ENCODE measurements at places on chromosomes 5 and 9. TPM values are rescaled to one million over a fixed set of nuclear protein-coding genes. Genes with fewer than 3 reads are reported as not detected.

Gene NTRK2
- 0.11 TPM for total RNA-seq

Gene ENTREP1
- 0.20 TPM for total RNA-seq

- DNase-seq: no peak
These were observed 233.3 kb downstream of the ZNF608 start for GRCh38 chr5:124512952-124513632.

Gene SPRY4
- total RNA-seq: not detected

DNA sequence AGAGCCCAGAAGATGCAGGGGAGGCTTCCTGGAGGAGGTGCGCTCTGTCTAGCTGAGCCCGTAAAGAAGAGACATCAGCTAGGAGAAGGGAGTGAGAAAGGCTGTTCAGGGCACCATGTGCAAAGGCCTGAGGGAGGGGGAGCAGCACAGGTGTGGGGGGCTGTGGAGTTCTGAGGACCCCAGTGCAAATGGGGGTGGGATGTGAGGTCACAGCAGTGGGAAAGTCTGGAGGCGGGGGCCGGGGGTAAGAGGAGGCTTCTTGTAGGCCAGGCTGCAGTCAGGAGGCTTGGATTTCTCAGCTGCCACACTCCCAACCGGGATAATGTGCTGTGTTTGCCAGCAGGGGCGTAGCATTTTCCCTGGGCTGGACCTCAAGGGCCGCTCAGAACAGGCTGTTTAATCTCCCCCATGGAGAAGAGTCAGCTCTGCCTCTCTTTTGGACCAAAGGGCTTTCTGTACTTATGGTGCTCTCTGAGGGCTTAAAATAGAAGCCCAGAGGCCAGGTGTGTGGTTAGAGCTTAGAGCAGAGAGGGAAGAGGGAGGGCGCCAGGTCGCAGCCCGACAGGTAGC lies 5.7 kb downstream of the NEURL1B start:
- no peak for DNase-seq

DNA sequence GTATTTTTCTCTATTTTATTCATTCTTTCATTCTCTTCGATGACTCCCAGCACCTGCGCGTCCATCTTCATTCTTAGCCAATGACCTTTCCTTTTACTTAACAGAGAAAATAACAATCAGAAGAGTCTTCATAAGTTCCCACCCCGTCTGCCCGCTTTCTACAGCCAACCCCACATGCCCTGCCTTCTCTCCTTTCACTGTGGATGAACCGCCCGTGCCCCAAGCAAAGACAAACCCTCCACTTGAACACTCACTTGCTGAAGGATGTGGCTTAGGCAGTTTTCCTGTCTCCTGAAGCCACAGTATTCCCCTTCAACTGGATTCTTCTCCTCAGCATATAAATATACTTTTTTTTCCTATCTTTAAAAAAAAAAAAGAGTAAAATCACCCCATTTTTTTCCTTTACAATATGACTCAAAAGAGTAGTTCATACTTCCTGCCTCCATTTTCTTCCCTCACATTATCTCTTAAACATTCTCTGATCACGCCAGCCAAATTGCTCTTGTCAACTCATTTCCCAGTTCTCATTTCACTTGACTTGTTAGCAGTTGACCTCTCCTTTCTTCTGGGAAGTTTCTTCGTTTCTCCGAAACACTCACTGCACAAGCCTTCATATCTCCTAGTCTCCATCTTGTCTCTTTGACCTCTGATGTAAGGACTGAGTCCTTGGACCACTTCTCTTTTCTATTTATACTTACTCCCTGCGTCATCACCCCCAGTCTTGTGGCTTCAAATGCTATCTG lies 11.1 kb downstream of the NIPSNAP3B start:
- no peak for DNase-seq

DNA sequence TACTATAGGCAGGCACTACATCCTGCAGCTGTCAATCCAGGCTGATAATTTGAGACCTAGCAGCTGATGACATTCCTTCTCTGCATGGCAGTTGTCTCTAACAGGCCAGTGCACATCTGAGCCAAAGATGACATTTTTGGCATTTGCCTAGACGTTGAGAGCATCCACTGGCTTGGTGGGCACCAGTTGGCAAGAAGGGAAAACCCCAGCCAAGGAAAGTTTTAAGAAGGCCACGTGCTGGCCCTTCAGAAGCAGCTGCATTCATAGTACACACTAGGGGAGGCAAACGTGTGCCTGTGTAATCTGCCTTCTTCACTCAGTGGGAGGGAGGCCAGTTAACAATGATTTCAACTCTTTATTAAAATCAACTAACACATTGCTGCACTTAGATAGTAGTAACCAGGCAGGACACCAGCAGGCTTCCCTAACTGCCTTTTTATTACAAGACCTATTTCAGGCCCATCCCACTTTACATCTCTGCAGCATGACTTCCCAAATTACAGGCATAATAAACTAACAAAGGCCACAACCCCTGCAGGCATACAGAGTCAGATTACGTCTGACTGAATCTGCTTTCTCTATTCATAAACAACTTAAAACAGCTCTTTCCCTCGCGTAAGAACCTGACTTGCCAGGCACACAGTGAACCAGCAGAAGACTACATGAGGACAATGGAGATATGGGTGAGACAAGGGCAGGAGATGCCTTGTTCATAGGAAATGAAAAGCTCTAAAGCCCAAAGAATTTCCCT lies 576.3 kb downstream of the PDE4D start:
- no peak for DNase-seq

DNA sequence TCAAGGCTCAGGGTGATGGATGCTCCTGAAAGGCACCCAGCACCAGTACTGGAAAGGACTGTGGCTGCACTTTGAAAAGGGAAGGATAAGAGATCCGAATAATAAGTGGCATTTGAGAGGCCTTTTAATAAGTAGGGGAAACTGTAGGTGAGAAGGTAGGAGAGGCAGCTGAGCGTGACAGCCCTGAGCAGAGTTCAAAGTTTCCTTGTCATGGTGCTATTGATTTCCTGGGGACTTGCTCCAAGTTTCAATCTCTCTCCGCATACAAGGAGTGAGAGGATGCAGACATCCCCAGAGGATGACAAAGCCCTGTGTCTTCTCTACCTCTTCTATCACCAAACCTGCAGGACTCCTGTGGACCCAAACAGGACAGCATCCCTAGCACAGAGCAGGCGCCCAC lies 354.5 kb downstream of the SPOCK1 start:
- no peak for DNase-seq

DNA sequence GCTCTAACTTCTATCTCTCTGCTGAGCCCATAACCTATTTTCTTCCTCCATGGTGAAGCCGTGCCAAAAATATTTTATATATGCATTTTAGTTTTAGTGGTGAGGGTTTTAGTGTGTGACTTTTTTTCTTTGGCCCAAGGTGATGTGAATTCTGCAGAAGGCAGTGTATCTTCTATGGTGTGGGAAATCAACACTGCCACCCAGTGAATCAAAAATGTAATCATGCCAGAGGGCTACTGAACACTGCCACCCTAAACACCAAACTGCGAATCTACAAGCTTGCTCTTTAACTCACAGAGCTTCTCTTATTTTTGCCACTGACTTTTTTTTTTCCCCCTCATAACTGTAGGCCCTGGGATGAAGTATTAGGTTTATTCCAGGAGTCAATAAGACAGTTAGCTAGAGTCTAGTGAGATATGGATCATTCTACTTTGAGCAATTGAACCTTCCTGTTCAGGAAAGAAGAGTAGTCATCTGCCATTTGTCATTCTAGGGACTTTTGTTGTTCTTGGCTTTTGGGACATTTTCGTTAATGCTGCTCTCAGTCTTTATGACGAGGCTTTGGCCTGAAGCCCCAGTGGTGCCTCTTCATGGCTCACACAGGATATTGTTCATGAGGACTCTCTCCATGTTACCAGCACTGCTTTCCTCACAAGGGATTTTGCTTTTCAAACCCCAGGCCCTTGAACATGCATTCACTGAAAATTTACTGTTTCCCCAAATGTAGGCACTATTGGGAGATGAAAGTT lies 53.1 kb downstream of the C7 start:
- DNase-seq: no peak

DNA sequence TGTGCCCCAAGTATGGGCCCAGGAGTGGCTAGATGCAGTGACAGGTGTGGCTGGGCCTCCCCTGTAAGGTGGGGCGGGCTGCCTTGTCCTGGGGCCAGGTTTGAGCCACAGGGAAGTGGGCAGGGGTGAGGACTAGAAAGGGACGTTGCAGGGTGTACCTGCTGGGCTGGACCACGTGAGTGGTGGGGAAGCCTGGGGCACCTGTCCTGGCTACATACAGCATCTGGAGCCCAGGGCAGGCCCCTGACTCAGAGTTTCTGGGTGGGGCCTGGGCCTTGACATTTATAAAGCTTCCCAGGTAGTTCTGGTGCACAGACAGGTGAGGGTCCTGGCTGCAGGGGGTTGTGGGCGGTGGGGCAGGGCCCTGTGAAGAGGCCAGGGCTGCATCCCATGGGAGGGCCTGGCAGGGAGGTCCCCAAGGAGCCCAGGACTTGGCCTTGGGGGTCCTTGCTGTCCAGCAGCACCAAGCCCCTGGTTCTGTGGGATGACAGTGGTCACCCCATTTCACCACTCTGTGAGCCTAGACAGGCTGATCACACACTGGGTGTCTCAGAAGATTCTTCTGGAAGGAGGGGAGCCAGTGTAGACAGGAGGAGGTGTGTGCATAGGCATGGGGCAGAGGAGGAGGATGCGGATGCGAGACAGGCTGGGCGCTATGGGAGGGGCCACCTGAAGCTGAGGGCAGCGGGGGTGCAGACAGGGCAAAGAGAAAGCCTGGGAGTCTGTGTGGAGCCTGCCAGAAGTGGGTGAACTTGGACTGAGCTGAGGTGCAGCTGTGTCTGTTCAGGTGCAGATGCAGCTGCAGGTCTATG lies 94.0 kb downstream of the PHF2 start:
- DNase-seq: no peak

DNA sequence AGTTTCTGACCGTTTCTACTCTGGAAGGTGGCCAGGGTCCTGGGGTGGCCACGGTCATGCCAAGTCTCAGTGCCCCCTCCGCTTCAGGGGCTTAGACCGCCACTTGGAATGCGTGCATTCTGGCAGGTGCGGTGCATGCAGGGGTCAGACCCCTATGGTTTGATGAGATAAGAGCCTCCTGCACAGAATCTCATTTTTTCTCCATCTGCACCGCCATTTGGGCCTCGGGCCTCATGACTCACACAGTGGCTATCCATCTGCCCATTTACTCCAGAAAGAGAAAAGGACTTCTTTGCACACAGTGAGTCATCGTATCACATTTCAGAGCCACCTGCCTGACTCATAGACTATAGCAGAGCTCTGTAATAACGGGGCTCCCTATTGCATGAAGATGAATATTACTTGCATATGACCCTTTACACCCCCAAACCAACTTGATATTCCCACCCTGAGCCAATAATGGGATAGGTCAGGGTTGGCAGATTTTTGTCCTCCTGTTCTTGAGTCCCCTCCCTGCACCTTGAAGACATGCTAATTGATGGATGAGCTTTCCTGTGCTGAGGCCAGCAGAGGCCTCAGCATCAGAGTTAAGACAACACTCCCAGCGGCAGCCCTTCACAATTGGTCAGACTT lies 157.4 kb downstream of the NR3C1 start:
- no peak for DNase-seq

Gene BICD2
- total RNA-seq: 33.4 TPM

Gene RXRA
- 11.9 TPM for total RNA-seq

Gene AGXT2
- total RNA-seq: not detected

DNA sequence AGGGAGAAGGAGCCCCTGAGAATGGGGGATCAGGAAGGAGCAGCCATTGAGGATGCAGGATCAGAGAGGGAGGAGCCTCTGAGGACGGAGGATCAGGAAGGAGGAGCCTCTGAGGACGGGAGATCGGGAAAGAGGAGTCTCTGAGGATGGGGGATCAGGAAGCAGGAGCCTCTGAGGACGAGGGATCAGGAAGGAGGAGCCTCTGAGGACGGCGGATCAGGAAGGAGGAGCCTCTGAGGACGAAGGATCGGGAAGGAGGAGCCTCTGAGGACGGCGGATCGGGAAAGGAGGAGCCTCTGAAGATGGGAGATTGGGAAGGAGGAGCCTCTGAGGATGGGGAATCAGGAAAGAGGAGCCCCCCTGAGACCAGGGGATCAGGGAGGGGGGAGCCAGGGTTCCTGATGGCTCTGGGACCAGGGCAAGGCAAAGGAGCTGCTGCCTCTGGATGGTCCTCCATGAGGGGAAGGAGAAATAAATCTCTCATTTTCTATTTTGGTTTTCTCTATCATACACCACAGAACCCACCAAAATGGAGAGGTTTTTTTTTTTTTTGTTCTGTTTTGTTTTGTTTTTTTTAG lies 22.6 kb upstream of the SARDH start:
- DNase-seq: no peak

GRCh38 chr9:104984948-104985347 lies 57.0 kb upstream of the ABCA1 start:
- DNase-seq: no peak

GRCh38 chr5:78753093-78753531 lies 104.5 kb upstream of the LHFPL2 start:
- no peak for DNase-seq
